ENCODE measurements at places on chromosomes 6 and 20.

GRCh38 chr6:41670703-41671360, 32.6 kb downstream of the MDFI start:
- DNase-seq: no peak

DNA sequence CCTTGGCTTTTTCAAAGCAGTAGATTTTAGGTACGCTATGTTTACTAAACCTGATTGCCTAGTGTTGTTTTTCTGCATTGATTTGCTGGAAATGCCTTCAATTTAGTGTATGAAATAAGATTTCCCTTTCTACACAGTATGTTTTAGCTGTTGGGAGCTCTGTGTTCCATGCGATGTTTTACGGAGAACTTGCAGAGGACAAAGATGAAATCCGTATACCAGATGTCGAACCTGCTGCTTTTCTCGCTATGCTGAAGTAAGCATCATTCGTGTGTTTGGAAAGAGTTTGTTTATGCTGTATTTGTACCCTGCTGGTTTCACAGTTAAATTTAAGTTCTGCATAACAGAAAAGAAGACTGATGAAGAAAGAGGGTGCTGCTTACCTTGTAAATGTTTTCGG, 1.9 kb downstream of the BTBD3 start:
- no peak for DNase-seq

GRCh38 chr6:161701056-161701455, 427.2 kb upstream of the AGPAT4 start:
- no peak for DNase-seq

DNA sequence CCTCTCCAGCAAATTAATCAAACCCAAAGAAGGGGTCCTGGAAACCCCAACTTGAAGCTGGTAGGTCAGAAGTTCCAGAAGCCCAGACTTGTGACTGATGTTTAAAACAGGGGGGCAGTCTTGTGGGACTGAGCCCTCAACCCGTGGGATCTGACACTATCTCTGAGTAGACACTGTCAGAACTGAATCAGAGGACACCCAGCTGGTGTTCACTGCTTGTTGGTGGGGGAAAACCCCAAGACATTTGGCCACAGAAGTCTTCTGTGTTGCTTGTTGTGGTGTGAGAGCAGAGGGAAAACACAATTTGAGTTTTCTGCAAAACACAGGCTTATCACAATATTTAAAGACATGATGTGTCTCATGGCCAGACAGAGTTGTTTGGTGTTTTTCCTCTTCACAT, 29.9 kb downstream of the KIF13A start:
- DNase-seq: no peak

- DNase-seq: no peak
Observed at GRCh38 chr20:7308163-7308562, 540.7 kb downstream of the BMP2 start.

- DNase-seq: no peak
Observed at GRCh38 chr20:36792422-36792821, 18.9 kb upstream of the DSN1 start.

DNA sequence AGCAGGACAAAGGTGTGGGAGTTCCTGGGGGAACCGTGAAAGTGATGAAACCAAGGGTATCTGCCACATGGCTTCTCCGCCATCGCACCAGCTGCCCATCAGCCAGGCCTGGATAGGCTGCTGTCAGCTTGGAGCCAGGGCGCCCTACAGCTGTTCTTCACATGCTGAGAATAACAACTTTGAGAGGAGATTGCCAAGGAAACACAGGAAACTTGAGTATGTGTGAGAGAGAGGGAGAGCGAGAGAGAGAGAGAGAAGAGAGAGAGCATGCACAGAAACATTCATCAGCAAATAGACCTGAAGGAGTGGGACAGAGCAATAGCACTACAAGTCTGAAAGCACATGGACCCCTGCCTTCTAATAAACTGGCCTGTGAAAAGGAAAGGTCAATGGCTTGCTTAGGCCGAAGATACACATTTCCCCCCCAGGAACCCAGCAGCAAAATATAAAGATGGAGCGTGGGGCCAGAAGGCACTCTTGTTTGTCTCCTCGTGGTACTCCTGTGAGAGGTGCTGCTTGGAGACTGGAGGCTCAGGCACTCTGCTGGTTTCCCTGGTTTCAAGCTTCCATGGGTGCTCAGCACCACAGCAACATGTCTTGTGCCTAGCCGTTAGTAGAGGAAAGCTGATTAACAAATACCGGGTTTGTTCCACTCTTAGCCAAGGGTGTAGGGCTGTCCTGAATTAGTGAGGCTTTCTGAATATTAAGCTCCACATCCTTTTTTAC, 53.0 kb downstream of the SNAP25 start:
- no peak for DNase-seq

GRCh38 chr20:34008477-34008876, 14.8 kb downstream of the RALY start:
- no peak for DNase-seq

DNA sequence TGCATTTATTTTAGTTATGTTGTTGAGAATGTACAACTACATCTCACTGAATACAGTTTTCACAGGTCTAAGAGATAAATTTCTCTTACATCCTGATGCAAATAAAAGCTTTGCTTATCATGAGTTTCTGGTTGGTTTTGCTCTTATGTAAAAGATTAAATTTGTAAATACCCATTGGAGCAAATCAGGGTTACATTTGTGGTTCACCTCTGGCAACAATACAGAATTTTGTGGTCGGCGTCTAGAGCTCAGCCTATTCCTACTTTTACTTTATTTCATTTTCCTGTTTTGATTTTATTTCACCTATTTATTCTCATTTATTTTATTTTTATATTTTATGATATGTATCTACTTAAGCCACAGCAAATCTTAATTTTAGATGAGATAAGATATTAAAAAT, 271.9 kb upstream of the MARCKS start:
- DNase-seq: no peak

- DNase-seq: no peak
Observed at GRCh38 chr6:137155830-137156229, 17.6 kb downstream of the IL22RA2 start.

- DNase-seq: no peak
Observed at GRCh38 chr20:6530254-6530653, 237.2 kb upstream of the BMP2 start.

- no peak for DNase-seq
Observed at GRCh38 chr6:35736253-35736894, 458 bp upstream of the ARMC12 start.

DNA sequence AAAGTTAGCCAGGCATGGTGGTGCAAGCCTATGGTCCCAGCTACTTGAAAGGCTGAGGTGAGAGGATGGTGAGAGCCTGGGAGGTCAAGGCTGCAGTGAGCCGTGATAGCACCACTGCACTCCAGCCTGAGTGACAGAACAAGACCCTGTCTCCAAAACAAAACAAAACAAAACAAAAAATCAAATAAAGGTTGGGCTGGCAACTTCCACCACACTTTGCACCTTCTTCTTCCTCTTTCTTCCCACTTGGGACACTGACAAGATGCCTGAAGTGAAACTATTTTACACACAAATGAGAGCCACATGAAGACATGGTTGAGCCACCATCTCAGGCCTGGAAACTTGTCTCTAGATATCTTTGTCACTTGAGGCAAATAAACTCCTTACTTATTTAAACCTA, 53.8 kb upstream of the CCDC28A start:
- DNase-seq: no peak

- DNase-seq: no peak
Observed at GRCh38 chr6:7819431-7820015, 91.1 kb downstream of the TXNDC5 start.

- no peak for DNase-seq
Observed at GRCh38 chr6:38282911-38283310, 356.8 kb downstream of the BTBD9 start.

- no peak for DNase-seq
Observed at GRCh38 chr6:54320871-54321270, 12.6 kb downstream of the TINAG start.

DNA sequence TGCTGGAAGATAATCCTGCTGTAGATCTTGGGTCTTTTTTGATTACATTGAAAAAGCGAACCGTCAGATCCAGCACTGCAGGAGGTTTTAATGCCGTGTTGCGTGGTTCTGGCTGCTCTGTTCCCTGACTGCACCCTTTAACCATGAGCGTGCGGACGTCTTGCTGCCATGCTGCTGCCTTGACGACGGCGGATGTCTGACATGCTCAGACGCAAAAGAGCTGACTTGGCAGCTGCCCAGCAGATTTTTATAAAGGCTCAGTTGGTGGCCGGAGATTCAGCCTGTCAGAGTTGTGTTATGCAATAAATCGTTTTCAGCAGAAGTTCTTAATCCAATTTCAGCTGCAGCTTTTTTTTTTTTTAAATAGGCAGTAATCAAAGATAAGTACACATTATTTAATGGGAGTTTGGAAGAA, 119.4 kb downstream of the JARID2 start:
- DNase-seq: peak; percentile 18

DNA sequence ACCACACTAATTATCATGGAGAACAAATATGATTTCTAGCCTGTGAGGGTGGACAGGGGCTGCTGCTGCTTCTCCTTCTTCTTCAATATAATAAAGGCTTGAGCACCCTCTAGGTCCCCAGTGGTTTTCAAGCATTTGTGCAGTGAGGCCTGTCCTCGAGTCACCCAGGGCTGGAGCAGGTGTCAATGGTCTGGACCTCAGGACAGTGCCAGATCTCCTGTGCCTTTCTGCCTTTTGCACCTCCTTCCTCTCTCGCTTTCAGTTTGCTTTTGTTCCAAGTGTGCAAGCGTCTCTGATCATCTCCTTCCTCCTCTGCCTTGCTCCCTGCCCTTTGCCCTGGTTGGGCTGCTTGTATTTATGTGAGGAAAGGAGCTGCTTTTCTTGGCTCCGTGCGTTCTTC, 152.2 kb upstream of the SYNDIG1 start:
- DNase-seq: no peak

DNA sequence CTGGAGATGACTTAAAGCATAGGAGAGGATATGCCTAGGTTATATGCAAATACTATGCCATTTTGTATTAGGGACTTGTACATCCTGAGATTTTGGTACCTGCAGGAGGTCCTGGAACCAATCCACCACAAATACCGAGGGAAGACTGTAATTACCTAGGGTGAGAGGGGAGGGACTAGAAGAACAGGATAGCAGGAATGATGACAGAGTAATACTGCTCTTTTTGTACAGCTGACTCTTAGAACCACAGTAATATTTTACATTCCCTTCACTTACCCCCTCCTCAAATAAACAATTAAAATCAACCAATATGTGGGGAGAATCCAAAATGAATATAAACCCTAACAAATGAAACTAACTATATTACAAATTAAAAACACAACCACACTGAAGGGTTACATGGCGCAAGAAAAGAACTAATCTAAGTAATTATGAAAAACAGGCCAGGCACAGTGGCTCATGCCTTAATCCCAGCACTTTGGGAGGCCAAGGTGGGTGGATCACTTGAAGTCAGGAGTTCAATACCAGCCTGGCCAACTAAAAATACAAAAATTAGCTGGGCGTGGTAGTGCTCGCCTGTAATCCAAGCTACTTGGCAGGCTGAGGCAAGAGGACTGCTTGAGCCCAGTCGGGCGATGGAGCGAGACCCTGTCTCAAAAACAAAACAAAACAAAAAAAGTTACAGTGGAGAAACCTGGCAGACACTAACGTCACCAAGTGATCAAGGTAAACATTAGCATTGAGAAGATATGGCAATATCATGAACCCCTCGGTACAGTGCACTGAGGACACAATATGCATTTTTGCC, 37.1 kb downstream of the MAP1LC3A start:
- no peak for DNase-seq

GRCh38 chr6:109458774-109459531, 3.4 kb upstream of the MICAL1 start:
- no peak for DNase-seq

DNA sequence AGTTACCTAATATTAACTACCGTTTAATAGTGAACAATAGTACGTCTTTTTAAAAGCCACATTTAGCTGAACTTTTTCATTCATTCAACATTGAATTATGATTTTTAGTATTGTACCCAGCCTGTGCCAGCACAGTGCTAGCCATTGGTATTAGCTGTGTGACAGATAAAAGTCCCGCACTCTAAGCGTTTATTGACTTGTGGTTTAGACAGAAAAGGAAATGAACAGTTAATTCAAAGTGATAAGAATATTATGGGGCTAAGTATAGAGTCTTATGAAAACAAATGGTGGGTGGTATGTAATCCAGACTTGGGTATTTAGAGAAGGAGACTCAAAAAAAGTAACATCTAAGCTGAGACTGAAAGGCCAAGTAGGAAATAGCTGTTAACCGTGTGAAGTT, 202.3 kb downstream of the RPS12 start:
- DNase-seq: no peak

DNA sequence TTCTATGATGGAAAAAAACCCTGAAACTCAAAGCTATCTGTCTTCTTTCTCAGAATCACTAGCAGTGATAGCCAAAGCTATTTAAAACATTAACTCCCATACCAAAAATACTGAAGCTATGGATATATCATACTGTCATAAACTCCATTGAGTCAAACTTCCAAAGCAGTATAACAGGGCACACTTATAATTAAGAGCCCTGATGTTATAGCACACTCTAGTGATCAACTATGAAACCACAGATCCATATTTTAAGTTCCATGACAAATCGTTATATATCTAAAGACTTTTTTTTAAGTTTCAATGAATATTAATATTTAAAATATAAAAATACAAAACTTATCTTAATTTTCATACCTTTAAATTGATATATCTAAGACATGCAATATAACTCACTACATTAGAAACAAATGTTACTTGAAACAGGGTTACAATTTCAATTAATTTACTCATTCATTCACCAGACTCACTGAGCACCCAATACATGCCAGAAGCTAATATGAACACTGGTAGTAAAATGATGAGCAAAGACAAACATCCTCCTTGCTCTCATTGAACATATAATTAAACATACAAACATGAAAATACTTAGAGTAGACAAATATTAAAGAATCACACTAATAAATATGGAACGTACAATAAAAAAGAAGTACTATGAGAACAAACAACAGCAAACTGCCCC, 69.3 kb downstream of the IBTK start:
- DNase-seq: no peak

GRCh38 chr6:31042806-31043205, 32.5 kb downstream of the MUC22 start:
- DNase-seq: no peak
